ENCODE measurements at places on chromosomes 6 and 20. TPM values are rescaled to one million over a fixed set of nuclear protein-coding genes. Genes with fewer than 3 reads are reported as not detected.

The RAB23 gene
- polyA plus RNA-seq = not detected

DNA sequence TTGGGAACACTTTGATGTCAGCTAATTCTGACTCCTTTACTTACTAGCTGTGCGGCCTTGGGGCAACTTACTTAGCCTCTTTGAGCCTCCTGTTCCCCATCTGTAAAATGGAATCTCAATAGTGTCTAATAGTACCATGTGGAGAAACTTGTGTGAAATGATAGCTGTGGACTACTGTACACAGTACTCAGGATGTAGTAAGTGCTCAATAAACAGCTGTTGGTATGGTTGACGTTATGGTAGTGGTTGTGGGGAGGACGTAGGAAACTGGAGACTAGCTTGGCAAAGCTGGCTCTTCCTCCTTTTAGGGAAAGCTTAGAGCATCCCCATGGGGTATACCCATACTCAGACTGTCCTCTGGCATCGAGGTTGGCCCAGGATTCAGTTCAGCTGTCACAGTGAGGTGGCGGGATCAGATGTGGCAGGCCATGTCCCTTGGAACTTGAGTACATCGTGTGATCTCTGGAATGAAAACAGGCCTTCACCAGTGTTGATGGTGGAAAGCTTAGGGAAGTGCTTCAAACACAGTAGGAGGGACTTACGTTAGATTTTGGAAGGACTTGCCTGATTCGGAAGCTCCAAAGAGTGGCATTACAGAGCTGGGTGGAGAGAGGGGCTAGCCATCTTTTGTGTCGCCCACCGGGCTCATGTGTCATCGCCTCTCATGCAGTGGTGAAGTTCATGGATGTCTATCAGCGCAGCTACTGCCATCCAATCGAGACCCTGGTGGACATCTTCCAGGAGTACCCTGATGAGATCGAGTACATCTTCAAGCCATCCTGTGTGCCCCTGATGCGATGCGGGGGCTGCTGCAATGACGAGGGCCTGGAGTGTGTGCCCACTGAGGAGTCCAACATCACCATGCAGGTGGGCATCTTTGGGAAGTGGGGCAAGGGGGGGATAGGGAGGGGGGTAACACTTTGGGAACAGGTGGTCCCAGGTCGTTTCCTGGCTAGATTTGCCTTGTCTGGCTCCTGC is 7.1 kb downstream of the VEGFA start:
- no peak for DNase-seq

DNA sequence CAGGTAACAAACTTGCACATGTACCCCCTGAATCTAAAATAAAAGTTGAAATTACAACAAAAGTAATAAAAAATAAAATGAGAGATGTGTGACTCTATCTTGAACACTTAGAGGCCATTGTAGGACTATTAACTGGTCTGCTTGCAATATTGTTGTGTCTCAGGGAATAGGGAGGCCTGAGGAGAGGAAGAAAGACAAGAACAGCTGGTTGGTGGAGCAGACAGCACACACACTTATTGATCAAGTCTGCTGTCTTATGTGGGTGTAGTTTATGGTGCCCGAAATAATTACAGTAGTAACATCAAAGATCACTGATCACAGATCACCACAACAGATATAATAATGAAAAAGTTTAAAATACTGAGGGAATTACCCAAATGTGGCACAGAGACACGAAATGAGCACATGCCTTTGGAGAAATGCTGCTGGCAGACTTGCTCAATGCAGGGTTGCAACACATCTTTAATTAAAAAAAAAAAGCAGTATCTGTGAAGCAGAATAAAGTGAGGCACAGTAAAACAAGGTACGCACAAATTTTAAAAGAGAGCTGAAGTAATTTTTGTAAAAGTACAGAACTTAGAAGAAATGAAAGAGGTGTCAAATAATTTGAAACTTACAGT is 110.1 kb upstream of the HDAC2 start:
- DNase-seq = no peak

The CRISP3 gene
- polyA plus RNA-seq = 0.09 TPM

The OPRM1 gene
- polyA plus RNA-seq = not detected

DNA sequence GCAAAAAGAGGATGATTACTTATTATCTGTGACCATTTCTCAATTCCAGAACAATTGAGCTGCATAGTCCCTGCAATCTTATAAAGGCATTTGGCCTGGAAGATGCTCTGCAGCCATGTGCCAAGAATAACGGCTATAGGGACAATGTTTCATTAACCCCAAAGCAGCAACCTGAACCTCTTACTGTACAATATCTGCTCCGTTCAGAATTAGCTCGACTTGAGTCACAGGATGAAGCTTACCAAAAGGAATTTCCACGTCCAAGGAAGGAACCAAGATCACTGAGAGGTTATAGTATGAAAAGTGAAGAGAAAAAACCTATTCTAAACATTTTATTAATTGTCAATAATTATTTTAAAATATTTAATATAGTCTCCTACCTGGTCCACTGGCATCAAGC is 167.3 kb upstream of the GMDS start:
- no peak for DNase-seq

- DNase-seq = no peak
These were observed 466.2 kb downstream of the CDH26 start for GRCh38 chr20:60424267-60424902.

DNA sequence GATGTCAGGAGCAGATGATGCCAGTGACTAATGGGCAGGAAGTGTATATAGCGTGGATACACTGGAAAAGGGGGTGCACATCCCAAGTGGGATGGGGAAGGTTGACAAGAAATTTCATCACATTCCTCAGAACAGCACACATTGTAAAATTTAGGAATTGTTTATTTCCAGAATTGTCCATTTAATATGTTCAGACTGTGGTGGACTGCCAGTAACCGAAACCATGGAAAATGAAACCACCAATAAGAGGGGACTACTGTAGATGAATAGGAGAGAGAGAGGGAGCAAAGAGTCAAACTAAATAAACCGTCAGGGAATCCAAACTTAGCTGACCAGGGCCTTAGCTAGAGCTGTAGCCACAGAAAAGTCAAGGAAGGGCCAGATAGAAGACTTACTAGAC is 164.4 kb upstream of the PRDM1 start:
- no peak for DNase-seq

DNA sequence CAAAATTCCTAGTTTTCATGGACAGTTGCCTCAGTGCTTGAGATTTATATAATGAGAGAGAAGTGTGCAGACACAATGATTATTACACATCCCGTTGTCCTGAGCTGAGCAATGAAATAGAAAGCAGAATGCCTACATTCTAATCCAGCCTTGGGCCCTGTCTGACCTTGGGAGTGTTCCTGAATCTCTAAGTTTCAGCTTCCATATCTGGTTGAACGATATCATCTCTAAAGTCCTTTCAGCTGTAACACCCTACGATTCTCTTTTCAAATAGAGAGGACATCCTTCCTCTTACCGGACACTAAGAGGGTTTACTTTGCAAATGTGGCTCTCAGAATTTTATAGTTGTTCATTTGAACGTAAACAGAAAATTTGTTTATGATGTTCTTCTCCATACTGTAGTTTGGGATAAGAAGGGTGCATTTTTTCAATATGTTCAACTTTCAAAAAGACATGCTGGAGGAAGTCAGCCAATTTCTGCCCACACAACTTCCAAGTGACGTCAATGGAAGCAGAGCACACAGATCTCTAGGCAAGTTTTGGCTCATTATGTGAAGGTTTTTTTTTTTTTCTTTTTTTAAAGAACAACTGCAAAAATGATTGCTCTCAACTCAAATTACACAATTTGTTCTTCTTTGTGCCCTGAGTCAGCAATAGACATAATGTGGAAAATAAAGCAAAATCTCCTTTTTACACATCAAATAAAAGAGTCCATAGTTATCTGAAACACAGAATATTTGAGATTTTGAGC is 50.4 kb downstream of the PDE7B start:
- DNase-seq = peak; percentile 81

The PAK5 gene
- 0.15 TPM for polyA plus RNA-seq

- DNase-seq = no peak
These were observed 543.5 kb downstream of the MMUT start for GRCh38 chr6:48919555-48919954.

The CLPSL1 gene
- not detected for polyA plus RNA-seq

The B3GAT2 gene
- polyA plus RNA-seq = 1.9 TPM

DNA sequence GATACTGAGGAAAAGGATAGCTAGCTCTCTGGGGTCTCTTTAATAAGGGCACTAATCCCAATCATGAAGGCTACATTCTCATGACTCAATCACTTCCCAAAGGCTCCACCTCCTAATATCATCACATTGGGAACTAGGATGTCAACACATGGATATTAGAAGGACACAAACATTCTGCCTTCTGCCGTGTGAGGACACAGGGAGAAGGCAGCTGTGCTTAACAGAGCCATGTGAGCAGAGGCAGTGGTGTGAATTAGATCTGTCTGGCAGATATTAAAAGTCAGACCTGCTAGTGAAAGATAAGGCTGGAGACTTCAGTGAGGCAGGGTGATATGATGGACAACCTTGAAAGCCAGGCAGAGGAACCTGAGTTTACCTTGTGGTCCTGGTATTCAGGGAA is 341.9 kb downstream of the ARHGAP18 start:
- no peak for DNase-seq

GRCh38 chr6:24251339-24251738 is 106.5 kb downstream of the DCDC2 start:
- no peak for DNase-seq

Data from muscle of arm (tissue), 14 donors.